ENCODE measurements at places on chromosomes 6 and 20.

- DNase-seq: no peak
Measured at GRCh38 chr20:63082939-63083735, 76.4 kb upstream of the BHLHE23 start.

DNA sequence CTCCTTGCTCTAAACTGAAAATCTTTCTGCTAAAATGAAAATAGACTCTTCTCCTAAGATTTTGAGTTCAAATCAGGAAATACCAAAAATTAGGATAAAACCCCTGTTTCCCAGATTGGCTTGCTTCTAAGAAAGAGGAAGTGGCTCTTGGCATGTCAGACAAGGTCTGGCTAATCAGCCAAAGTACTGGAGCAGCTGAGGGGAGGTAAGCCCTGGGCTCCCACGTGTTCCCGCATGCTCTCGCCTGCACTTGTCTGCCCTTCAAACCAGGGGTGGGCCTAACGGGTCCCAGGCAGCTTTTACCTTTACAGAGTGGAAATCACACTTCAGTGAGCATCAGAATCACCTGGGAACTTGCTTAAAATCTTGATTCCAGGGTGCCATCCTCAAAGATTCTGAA is 43.2 kb upstream of the GABRR1 start:
- no peak for DNase-seq

- no peak for DNase-seq
Measured at GRCh38 chr6:145713773-145714172, 21.5 kb downstream of the EPM2A start.

GRCh38 chr20:46122071-46122470 is 4.0 kb downstream of the CD40 start:
- DNase-seq: no peak

- no peak for DNase-seq
Measured at GRCh38 chr6:138129190-138129589, 22.0 kb upstream of the PERP start.

DNA sequence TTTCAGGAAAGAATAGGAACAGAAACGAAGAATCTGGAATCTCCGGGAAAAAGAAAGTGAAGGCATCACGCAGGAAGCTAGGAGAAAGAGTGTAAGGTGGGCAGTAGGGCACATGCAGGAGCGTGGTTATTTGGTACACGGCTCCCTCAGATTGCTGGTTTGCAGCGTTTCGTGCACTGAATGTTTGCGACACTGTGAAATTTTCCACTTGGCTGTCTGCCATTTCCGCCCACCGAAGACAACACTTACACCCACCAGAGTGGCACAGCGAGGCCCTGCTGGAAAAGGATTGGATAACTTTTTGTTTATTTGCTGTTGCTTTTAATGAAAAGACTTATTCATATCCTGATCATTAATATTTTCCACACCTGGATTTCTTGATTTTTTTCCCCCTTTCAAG is 248.3 kb downstream of the GMPR start:
- DNase-seq: no peak

GRCh38 chr20:10728873-10729670 is 55.3 kb upstream of the JAG1 start:
- no peak for DNase-seq

- DNase-seq: no peak
Measured at GRCh38 chr6:29626948-29627754, 5.8 kb downstream of the GABBR1 start.

DNA sequence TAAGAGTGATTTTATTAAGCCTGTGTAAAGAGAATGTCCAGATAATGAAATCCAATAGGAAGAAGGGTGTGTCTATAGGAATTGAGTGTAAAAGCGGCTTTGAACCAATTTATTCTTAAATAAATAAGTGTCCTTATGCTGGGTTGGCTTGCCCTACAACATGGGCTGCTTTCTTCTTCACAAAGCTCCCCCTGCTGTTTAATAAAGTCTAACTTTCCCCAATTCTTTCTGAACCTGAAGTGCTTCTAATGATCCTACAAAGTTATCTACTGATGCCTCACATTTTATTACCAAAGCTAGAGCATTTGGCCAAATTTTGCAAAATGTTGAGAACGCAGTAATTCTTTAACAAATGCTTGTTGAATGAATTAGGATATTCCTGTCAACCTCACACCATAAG is 36.3 kb upstream of the SIRT5 start:
- peak; percentile 17 for DNase-seq

DNA sequence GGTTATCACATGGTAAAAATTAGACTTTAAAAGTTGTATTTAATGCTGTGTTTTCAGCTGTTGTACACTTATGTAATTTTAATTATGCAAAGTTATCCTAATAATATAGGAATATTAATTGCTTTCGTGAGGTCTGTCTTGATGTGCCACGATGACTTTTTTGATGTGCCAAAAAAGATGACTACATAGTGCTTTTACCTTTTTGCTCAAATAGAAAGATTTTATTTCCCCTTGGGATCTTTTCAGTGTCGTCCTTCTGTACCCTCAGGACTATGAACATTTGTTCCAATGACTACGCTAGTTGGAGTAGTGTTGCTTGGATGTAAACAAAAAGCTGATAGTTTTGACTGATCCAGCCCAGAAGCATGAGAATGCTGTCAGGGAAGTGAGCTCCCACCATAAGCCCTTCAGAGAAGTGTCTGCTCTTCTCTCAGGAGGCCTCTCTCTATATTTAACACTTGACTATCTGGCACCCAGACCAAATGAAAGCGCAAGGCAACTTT is 1.2 kb upstream of the CD164 start:
- DNase-seq: no peak

- DNase-seq: no peak
Measured at GRCh38 chr6:21244897-21245470, 348.6 kb upstream of the SOX4 start.

DNA sequence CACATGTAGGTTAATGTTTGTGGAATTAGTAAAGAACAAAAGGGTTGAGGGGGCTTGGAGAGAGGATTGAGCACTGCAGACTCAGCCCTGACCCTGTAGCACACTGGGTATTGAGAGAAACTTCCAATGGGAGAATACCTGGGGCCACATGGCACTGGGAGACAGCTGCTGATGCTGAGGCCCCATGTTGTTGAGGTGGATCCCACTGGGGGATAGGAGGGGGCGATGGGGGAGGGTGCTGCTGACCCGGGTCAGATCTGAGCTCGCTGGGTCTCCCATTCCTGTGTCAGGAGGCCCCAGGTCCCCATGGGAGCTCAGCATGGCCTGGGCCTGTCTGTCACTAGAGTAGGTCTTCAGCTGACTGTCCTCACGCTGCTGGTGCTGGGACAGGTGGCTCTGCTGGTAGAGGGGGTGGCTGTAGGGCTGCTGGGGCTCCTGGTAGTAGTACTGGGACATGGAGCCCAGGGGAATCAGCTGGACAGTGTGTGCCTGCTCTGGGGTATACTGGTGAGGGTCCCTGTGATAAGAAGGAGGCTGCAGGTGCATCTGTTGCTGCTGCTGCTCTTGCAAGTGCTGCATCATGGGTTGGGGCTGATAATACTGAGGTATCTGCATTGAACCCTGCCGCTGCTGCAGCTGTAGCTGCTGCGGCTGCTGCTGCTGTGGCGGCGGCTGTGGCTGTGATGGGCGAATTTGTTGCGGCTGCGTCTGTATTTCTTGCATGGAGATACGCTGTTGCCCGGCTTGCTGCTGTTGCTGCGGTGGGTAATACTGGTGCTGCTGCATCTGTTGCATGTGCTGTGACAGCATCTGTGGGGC is 50.6 kb upstream of the MRPS10 start:
- DNase-seq: no peak

DNA sequence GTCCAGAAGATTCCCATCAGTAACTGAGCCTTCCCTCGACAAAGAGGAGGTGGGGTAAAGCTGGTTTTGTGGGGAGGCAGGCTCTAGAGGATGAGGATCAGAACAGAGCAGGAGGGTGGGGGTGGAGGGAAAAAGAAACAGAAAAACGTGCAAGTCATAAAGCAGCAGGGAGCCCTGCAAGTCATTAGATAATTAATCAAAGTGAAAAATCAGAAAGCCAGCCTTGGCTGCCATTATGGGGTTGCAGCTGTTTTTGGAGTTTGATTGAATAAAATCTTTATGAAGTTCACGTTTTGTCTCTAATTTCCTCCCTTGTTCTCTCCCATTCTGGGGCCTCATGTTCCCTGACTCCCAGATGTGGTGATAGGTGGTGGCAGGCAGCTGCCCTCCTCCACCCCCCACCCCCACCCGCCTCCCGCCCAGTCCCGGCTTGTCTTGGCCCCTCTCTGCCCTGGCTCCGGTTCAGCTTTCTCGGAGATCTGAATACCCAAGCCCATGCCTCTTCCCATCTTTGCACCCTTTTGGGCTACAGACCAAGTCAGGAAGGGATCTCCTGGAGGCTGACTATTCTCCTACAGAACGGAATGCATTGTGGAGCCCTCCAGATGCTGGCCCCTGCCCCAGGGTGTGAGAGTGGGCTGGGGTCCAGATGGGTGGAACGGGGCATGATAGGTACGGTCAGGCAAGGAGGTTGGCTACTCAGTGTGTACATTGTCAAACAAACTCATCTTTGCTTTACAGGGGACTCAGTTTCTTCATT is 141.8 kb downstream of the CDC5L start:
- DNase-seq: no peak

GRCh38 chr6:32940656-32941213 is at the start of gene HLA-DMB:
TSS of gene HLA-DMB (minus strand) at chr6:32941028. CDS start at chr6:32940807, 221 bp downstream.
- DNase-seq: peak; percentile 13

GRCh38 chr6:4010689-4011090 is 68.2 kb downstream of the FAM217A start:
- DNase-seq: no peak

DNA sequence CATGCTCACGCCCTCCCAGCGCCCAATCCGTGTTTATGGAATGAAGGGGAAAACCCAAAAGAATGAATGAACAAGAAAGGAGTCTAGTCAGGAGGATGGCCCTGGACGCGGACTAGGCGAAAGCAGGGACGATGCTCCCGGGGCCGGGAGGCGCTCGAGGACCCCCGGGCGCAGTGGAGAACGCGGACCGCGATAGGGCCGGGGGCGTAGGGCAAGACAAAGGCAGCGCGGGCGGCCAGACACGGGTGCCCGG is 758 bp downstream of the GCLC start:
- DNase-seq: no peak

DNA sequence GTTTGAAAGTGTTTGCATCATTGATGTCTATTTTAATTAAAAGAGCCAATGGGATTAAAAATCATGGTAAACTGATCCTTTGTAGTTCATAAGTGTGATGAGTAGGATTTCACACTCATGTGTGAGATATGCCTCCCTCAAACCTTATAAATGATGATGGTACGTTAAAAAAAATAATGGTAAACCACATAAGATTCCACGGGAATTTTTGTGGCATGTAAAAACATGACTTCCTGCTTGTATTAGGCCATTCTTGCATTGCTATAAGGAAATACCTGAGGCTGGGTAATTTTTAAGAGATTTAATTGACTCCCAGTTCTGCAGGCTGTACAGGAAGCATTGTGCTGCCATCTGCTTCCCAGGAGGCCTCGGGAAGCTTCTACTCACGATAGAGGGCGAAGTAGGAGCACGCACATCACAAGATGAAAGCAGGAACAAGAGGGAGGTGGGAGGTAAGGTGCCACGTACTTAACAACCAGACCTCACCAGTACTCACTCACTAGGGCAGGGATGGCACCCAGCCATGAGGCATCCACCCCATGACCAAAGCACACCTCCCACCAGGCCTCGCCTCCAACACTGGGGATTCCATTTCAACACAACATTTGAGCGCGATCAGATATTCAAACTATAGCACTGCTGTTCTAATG is 187.6 kb upstream of the QKI start:
- DNase-seq: no peak

GRCh38 chr6:3351105-3351676 is 92.4 kb downstream of the PSMG4 start:
- no peak for DNase-seq

DNA sequence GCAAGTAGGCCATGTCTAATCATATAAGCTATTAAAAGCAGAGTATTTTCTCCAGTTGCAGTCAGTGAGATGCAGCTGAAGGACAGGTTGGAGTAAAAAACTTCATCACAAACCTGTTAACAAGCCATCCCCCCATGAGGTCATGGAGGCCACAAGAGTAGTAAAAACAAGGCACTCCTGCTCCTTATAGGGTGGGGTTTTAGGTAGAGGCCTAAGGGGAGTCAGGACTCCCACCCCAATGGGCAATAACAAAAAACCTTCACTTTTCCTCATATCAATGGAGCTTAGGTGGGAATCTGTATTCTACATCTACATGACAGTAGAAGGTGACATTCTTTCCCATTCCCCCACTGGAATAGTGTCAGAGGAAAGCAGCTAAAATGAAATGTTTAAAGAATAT is 428.1 kb upstream of the KHDRBS2 start:
- DNase-seq: no peak

DNA sequence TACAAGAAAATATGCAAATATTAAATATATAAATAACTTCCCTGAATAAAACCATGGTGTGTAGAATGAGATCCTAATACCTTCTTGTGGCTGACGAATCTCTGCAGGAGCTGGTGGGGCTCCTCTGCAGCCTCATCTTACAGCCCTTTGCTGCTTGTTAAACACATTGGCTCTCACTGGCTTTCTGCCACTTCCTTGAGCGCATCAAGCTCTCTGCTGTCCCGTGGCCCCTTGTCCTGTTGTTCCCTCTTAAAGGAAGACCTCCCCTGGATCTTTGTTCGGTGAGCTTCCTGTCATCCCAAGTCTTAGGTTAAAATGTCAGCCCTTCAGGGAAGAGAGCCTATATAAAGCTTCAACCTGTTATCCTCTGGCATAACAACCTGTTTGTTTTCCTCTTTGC is 519.6 kb downstream of the DOK5 start:
- no peak for DNase-seq

DNA sequence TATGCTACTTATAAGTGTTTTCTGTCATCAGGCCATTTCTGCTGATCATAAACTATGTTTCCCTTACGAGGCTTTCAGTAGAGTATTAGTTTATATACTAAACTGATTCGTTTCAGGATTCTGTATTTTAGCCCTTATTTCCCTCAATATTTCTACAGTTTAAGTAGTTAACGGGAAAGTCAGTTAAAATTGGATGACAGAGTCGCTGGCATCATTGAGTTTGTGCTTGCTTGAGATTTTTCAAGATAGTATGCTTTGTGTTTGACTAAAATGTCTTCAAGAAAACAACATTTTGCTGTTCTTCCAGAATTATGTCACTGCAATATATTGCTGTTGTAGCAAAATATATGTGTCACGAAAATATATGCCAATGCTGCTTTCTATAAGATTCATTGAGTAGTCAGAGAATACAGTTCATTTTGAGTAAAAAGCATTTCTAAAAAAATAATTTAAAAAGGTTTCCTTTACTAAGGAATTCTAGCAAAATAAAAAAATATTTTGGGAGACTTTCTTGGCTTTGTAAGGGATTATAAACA is 51.4 kb downstream of the NCOA7 start:
- DNase-seq: no peak

DNA sequence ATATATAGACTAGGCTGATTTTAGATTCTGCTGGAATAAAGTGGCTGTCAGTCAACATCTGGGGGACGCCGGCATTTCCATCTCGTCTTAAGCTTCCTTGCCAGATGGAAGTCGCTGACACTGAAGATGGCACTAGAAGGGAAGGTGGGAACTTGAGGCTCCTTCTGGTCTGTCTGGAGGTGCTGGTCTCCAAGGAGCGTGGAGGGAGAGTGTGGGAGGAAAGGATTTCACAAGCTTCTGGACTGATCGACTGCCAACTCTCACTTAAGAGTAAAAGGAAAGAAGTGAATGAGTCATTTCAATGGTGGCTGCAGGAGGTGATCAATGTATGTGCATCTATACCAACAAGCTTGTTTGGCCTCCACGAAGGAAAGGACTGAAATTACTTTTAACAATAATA is 40.4 kb downstream of the DUSP22 start:
- no peak for DNase-seq

Data from AG09309 (cell line).